ENCODE measurements at places on chromosomes 5 and 9. TPM values are rescaled to one million over a fixed set of nuclear protein-coding genes. Genes with fewer than 3 reads are reported as not detected.
A peak's percentile ranks its signal among the peaks of the same experiment; 100 is the strongest.

Gene SPINK6
- 2.9 TPM for total RNA-seq

Gene SLC36A2
- total RNA-seq: not detected

Gene CTXN3
- 0.24 TPM for total RNA-seq

Gene SOX30
- total RNA-seq: not detected

Gene AGXT2
- total RNA-seq: not detected

Gene KCNIP1
- total RNA-seq: not detected

Gene TMC1
- total RNA-seq: 3.3 TPM

Gene SAXO1
- not detected for total RNA-seq

Gene NUTM2F
- not detected for total RNA-seq

Gene NDST1
- total RNA-seq: 112 TPM

Gene FCN2
- total RNA-seq: 0.16 TPM

Gene SNX30
- 8.5 TPM for total RNA-seq

Gene QRFP
- total RNA-seq: not detected

Gene KIF20A
- 21.2 TPM for total RNA-seq

Gene RNF183
- 4.2 TPM for total RNA-seq

Gene GKAP1
- total RNA-seq: 1.6 TPM

- peak; percentile 81 for ATAC-seq
Measured at GRCh38 chr5:125056671-125057485, 310.4 kb upstream of the ZNF608 start.

- ATAC-seq: no peak
Measured at GRCh38 chr5:75706016-75706415, 11.2 kb downstream of the POC5 start.

GRCh38 chr9:13603921-13604320 lies 324.4 kb upstream of the MPDZ start:
- ATAC-seq: no peak

- no peak for ATAC-seq
Measured at GRCh38 chr5:11040345-11040744, 279.3 kb upstream of the DAP start.

GRCh38 chr5:174239718-174240117 lies 194.2 kb downstream of the NSG2 start:
- no peak for ATAC-seq

DNA sequence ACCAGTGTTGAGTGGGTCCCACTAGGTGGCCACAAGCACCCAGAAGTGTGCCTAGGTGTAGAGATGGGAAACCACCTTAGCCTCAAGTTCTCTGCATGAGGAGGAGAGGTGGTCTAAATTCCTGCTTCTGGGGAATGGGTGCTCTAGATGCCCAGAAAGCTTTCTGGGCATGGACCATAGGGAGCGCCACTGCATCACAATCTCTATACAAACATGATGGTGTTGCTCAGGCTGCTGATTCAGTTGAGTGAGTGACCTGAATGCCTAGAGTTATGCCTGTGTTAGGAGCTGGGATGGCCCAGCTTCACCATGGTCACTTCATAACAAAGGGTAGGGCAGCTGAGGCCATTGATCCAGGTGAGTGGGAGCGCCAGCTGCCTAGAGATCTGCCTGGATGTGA lies 667.9 kb upstream of the ARRDC3 start:
- no peak for ATAC-seq

DNA sequence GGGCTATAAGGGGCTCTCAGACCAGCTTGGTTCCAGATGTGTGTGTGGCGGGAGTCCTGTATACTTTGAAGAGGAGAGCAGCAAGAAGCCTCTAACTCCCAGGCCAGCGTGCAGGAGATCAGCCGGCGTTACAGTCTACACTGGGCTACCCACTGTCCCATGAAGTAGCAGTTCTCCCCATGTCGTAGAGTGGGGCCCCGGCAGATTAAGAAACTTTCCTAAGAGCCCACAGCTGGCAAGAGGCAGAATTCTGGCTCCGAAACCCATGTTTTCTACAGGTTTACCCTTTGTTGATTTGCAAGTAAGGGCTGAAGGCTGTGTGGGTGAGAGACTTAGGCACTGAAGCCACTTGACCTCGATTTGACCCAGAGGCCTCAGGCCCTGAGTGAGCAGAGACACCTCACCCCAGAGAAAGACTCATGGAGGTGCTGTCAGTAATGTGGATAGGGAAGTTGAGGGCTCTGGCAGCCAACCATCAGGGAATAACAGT lies 881 bp upstream of the B4GALT1 start:
- ATAC-seq: peak; percentile 18

GRCh38 chr5:16518606-16519005 lies 53.0 kb upstream of the ZNF622 start:
- no peak for ATAC-seq

- ATAC-seq: no peak
Measured at GRCh38 chr5:1131191-1131621, 19.3 kb upstream of the SLC12A7 start.

- no peak for ATAC-seq
Measured at GRCh38 chr5:72028382-72028781, 78.9 kb upstream of the MAP1B start.

DNA sequence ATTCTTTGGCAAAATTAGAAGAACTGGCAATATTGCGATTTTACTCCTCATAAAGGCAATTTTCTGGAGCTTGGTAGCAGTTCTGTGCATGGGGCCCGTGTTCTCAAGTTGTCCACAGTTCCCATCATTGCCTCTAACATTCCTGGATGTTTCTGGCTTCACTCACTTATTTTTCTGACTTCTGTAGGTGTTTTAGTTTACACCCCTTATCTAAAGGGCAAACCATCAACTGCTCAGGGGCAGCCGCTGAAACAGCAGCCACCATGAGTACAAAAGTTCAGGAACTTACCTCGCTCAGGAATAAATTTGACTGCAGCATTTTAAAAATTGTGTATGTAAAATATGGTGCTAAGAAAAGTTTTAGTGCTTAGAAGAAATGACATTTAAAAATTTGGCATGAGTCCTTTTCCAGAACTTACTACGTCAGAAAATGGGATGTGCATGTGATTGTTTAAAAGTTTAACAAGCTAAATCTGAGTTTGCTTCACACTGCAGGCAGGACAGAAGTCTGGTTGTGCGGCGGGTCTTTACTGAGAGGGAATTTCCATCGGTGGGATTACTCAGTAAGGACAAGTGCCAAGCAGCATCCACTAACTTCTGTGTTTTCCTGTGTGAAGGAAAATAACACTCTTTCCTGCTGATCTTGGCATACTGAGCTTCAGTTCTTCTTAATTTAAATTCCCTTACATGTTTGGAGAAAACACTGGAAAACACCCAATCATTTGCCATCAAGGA lies 261.7 kb downstream of the MAT2B start:
- ATAC-seq: no peak

DNA sequence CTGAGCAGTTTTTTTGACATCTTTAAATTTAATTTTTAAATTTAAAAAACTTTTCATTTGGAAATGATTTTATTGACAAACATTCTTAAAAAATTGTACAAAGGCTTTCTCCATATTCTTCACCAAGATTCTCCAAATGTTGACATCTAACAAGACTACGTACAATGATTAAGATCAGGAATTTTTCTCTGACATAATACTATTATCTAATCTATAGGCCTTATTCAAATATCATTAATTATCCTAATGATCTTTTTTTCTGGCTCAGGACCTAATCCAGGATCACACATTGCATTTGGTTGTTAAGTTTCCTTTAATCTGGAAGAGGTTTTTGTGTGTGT lies 106.1 kb upstream of the OSMR start:
- no peak for ATAC-seq

GRCh38 chr5:112960315-112960714 lies 16.3 kb upstream of the DCP2 start:
- no peak for ATAC-seq

DNA sequence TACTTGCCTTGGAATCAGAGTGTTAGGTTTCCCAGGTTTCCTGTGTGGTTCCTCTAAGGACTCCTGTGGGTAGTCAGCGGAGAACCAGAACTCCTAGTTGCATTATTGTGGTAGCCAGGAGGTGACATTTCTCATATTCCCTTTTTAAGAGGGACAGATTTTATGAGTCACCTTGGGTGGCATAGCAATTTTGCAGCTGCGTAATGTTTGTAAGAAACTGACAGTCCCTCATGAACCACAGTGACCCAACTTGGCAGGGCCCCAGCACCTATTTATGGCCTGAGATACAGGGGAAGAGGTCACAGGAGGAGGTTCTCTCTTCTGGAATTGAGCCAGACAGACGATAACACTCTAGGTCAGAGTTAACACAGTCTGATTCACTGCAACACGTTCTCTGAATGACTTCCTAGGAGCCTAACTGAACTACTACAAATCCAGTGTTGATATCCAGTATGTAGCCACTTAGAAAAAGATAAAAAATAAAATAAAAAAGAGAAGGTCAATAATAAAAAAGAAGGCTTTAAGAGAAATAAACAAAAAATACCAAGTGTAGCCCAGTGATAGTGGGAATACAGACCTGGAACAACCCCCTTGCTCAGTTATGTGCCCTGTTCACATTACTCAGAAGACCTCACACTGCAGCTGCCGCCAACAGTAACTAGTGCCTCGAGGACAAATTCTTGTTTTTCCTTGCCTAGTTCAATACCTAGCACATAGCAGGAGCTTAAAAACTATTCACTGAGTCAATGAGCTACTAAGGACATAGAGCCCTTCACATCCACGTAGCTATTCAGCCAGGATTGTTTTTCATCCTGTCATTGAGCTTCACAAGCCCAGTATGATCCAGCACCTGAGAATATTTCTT lies 50.7 kb upstream of the VLDLR start:
- ATAC-seq: peak; percentile 75

GRCh38 chr9:96031916-96032534 lies 156.5 kb downstream of the ERCC6L2 start:
- no peak for ATAC-seq

GRCh38 chr5:132905938-132906337 lies 32.5 kb downstream of the LEAP2 start:
- peak; percentile 71 for ATAC-seq

- ATAC-seq: no peak
Measured at GRCh38 chr5:181100121-181100875, 30.7 kb downstream of the OR2V1 start.

DNA sequence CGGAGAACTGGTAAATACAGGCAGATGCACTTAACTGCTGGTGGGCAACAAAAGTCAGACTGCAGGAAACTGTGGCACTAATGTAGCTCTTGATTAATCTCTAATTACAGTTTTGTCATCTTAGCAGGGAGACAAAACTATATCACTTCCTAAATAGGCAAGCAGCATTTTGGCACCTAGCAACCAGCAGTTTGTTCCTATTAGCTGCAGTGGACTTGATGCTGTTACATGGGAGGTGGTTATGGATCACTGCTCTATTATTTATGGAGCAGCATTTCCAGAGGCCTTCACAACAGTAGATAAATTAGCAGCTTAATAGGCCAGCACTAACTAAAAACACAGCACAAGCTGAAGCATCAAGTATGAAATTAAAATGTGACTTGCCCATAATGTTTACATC lies 518.3 kb upstream of the ITGA1 start:
- no peak for ATAC-seq

GRCh38 chr9:26604076-26604662 lies 288.4 kb downstream of the CAAP1 start:
- ATAC-seq: no peak

GRCh38 chr5:111997711-111998110 lies 240.7 kb upstream of the NREP start:
- ATAC-seq: peak; percentile 89

DNA sequence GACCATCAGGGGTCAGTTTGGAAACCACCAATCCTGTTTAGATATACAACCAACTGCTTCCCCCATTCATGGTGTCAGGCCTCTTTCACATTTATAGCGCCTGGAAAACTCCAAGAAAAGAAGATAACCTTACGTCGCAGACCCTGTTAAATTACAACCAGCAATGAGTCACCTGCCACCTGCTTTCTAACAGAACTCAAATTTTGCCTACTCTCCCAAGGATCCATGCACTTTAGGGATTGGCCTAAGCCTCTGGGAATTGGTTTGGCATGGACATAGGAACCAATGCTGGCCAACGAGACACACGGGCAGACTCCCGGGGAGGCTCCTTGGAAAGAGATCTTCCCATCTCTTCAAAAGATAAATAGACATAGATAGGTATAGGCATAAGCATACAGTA lies 87.0 kb downstream of the FEM1C start:
- no peak for ATAC-seq

- ATAC-seq: no peak
Measured at GRCh38 chr5:172123269-172123692, 64.7 kb downstream of the STK10 start.

DNA sequence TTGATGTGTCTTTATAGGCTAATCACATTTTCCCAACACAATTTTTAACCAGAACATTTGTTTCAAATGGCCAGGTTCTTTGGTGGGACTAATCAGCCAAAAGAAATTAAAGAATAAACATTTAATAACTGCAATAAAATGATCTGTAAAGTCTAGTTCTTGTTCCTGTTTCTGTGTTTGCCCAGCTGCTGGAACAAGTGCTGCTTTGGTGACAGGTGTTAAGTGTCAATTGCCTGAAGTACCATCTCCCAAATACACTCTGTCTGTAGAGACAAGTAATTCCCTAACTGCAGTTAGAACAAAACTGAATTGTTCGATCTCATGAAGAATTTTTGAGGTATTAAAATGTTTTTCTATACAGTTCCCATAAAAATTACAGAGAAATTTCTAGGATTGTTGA lies 402.3 kb upstream of the CHD1 start:
- no peak for ATAC-seq

DNA sequence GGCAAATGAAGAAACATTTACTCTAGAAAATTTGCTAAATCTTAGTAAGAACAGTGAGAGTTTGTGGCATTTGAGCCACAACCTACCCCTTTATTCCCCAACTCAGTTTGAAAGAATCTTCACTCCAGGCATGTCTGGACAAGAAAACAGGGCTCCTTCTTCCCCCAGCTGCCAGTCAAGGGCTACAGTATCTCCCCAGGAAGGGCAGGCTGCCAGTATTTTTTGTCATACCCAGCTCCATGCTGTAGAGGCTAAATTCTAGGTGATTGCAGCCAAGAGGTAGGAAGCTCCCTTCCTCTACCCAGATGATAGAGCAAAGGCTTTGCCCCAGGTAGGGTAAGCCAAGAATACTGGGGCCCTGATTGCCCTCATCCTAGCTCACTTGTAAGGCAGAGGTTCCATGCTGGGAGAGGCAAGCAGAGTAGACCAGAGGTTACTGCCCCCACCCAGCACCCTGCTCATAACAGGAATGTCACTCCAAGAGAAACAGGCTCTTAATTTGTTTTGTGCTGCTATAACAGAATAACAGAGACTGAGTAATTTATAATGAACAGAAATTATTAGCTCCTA lies 20.0 kb upstream of the GRPEL2 start:
- ATAC-seq: peak; percentile 65

- ATAC-seq: no peak
Measured at GRCh38 chr9:14822666-14823065, 87.6 kb downstream of the FREM1 start.

- no peak for ATAC-seq
Measured at GRCh38 chr5:119706049-119706448, 76.7 kb downstream of the FAM170A start.

GRCh38 chr9:75083188-75083970 lies 4.6 kb downstream of the NMRK1 start:
- ATAC-seq: peak; percentile 32

- ATAC-seq: no peak
Measured at GRCh38 chr9:70092190-70092589, 48.5 kb downstream of the MAMDC2 start.

DNA sequence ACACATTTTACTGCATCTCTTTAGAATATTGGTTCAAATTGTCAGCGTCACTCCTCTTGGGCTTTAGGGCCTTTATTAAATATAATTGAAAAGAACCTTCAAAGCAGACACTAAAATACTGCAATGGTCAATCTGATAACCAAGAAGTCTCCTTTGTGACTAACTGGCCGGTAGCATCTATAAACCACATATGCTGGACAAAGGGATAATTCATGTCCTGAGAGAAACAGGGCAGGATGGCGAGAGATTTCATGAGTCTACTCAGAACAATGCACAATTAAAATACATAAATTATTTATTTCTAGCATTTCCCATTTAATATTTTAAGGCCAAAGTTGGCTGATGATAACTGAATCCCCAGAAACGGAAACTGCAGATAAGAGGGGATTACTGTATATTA lies 1083.4 kb upstream of the CDH18 start:
- no peak for ATAC-seq
